ENCODE measurements at places on chromosomes 7 and 10.

GRCh38 chr7:159070431-159071148, 74.1 kb downstream of the VIPR2 start:
- DNase-seq = no peak

DNA sequence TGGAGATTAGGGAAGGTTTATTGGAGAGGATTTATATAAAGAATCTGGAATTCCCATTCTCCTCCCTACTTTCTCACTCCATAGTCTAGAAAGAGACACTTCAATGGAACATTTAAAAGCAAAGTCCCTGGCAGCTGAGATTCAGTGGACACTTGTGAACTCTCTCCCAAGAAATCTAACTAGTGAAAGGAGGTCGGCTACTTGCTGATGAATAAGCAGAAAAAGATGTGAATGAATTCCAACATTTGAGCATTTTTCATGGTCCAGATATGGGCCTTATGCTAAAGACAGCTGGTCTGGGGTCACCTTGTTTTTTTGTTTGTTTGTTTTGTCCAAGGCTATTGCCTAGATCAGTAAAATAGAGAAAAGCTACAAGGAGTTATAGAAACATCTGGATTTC, 141.1 kb upstream of the LRRTM3 start:
- DNase-seq = no peak

DNA sequence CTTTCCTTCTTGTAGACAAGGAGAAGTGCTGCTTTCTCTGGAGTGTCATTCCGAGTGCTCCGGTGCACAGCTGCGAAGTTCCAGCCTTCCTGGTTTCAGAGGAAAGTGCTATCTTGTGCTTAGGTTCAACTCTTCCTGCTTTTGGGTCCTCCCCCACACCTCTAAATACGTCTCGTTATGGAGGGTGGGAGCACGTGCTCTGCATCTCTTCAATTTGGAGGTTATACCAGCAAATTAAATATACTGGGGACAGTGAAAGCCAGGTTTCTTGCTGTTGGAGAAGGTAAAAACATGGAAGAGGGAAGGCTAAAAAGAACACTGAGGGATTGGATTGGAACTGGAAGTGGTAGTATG, 2.4 kb upstream of the ESYT2 start:
- no peak for DNase-seq

- no peak for DNase-seq
Measured at GRCh38 chr10:65275296-65275695, 1650.5 kb upstream of the LRRTM3 start.

DNA sequence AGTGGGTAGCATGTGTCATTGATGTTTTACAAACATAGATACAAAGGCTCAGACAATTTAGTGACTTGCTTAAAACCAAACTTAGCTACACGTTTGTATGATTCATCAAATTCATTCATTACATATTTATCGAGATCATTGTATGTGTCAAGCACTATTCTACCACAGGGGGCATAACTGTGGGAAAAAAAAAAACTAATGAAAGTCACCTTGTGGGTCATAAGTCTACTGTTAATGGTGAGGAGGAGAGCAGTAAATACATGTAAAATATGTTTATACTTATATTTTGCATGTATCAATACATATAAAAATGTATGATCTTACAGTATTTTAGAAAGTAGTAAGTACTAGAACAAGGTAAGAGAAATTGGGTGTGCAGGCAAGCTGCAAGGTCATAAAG, 933.8 kb downstream of the IPMK start:
- no peak for DNase-seq

DNA sequence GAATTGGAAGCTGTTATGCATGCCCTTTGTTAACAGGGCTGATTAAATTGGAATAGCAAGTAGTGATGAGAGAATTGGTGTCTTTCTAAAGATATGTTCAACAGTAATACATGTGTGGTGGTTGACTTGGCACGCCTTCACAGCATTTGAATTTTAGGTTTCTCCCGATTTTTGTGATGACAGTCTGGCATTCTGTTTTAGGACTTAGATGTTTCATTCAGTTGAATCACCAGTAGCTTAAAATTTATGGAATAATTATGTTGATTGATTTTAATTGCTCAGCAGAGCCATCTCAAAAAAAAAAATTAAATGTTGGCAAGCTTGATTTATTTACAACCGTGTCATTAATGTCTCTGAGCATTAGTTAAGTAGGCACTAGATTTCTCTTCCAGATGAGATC, 219.7 kb downstream of the CSTF2T start:
- no peak for DNase-seq

DNA sequence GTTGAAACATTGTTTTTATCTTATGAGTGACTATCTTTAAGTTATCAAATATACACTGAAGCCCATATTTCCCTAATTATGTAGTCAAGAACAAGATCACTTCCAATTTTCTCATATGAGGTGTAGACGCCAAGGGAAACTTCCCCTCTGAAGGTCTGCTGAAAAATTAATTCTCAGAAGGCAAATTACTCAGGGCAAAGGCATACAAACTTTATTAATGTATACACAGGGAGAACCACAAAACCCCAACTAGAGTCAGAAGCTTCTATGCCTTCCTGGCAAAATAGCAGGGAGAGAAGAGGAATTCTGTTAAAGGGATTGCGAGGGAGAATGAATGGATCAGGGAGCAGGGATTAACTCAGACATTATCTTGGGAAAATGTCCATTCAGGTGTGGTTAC, 83.4 kb downstream of the DOCK4 start:
- DNase-seq = no peak

DNA sequence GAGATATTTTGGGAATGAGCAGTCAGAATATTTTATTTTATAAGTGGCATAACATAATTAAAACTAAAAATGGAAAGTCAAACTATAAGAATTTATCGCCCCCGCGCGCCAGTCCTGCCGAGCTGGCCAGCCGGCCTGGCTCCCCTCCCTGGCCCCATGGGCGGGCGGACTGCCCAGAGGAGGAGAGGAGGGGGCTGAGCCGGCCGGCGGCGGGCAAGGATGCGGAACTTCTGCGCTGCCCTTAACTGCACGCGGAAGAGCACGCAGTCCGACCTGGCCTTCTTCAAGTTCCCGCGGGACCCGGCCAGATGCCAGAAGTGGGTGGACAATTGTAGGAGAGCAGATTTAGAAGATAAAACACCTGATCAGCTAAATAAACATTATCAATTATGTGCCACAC, 96.8 kb downstream of the DKK1 start:
- DNase-seq = no peak

DNA sequence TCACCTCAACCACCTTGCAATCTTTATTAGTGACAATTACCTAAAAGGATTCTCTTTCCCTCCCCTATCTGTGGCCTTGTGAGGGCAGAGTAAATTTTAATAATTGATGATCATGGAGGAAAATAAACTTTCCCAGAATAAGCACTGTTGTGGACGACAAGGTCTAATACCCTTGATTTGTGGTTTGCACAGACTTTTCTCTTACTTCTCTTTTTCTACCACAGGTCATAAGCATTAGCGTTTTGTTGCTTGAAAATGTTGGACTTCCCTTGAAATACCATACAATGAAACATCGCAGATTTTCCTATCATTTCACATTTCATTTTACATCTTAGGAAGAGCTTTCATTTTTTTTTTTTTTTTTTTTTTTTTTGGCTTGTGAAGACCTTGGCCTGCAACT, 188.1 kb upstream of the TMEM72 start:
- DNase-seq = no peak

- no peak for DNase-seq
Measured at GRCh38 chr10:77661100-77661499, 23.5 kb upstream of the KCNMA1 start.

DNA sequence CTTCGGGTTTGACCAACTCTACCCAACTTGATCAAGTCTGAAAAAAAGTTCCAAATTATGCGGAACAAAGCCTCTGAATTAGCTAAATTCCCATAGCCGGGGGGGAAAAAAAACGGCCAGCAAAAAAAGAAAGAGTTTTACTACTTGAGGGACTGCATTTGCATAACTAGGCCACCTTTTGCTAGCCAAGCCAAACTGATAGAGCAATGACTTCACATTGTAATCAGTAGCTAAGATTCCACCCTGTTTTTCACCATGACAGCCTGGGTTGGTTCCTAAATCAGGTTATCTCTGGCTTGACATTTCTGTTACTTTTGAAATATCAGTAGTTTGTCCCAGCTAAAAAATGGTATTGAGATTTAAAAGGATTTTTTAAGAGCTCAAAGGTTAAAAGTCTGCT, 31.4 kb upstream of the CREB3L2 start:
- DNase-seq = no peak

All from ovary (tissue), 10 donors.